ENCODE measurements at places on chromosomes 11 and 22.

- no peak for DNase-seq
Observed at GRCh38 chr11:3074912-3075589, 17.8 kb upstream of the CARS1 start.

DNA sequence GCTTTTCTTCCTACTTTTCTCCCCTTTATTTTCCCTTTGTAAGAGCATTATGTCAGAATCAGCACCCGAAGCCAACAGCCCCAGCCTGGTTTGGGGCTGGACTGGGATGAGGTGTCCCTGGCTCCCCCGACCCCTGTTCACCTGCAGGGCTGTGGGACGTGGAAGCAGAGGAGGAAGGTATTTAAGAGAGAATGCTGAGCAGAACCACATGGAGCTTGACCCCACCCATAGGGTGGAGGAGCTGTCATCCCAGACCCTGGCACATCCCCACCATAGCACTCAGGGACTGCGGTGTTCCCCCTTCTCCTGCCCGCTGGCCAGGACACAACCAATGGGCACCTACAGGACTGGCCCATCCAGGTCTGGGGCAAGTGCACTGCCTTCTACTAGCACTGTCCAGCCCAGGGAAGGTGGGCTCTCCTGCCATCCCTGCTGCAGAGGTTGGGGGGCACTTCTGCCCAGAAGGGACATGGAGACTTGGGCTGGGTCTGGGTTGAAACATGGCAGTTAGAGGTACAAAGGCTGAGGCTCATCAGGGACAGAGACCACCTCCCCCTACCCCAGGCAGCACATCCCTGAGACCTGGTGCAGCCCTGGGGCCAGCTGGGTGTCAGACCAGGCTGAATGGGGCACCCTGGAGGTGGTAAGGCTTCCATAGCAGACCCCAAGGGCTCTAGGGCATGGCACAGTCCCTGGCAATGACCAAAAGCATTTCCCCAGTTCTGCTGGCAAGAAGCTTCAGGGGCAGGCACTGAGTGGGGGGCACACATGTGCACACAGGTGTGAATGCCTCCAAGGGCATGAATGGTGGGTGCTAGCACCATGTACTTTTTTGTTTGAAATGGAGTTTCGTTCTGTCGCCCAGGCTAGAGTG, 19.7 kb downstream of the TANGO2 start:
- DNase-seq, result no peak

- DNase-seq, result no peak
Observed at GRCh38 chr11:94445641-94446040, 44.4 kb upstream of the GPR83 start.

DNA sequence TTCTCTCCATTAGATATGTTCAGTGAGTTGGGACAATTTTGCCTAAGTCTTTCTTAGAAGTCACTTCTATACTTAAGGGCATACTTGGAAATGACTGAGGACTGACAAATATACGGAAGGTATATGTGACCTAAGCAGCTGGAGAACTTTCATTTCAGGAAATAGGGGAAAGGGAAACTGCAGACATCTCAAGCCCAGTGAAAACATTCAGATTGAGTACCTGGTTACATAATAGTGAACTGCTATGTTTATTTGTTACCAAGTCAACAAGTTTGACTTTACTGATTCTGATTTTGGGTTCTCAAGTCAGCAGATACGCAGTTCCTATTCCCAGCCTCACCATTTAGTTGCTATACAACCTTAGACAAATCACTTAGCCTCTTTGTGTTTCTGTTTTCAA, 1173.9 kb downstream of the LRRC4C start:
- DNase-seq, result no peak

DNA sequence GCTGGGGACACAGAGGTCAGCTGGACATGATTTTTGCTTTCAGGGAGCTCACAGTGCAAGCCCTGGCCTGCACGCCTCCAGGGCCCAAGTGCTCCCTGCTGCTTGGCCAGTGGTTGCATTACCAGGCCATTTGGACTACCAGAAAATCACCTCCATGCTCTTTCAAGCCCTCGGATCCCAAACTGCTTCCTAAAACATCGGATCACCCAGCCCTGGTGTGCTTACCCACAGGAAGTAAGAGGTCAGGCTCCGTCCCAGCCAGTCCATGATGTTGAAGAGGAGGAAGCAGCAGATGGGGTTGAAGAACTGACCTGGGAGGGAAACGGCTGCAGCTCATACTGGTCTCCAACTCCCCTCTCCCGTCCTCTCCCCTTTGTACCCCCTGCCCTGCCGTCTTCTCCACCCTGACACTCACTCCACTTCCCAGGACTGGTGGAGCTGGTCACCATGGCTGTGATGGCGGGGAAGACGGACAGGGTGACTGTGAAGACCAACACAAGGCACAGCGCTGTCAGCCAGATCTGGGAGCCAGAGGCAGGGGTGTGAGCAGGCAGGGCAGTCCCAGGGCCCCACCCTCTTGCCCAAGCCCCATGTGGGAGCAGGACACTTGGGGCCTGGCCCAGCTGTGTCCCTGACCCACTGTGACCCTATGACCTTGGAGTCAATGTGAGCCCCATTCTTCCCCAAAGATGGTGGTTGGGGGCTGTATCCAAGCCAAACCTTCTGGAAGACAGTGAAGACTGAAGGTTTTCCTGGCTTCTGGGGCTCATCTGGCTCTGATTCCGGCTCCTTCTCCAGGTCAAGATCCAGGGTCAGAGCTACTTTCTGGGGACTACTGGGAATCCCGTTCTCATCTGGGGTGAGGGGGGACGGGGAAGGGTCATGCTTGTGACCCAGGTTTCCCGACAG, 5.6 kb downstream of the SLC29A2 start:
- DNase-seq, result no peak

DNA sequence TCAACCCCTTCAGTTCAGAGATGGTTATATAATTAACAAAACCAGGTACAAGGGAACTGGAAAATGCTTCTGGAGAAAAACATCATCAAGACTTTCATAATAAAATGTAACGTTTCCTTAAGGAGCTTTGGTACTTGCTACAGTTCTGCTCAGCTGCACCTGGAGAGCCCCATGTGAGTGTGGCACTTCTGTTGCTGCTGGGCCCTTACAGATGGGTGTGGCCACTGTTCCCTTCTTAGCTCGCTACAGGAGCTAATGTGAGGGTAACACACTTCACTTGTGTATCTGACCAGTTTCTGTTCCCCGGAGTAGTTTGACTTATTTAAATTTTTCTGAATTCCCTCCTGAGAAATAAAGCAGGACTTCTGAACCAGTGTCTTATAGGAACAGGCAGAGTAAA, 4.0 kb downstream of the POU2AF3 start:
- DNase-seq, result no peak

DNA sequence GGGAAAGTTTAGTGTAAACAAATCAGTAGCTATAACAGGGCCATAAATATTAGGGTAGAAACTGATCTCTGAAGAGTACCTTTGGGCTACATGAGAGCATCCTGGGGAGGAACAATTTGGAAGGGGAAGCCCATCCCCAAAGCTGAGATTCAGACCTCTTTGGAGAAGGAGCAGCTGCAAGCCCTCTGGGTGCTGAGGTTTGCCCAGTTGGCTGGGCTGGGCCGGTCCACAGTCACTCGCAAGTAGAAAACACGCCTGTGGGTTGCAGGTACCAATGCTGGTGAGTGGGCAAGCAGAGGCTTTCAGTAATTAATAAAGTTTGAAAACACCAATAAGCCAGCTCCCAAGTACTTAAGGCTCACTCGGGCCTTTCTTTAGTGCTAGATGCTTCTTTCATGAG, 124.5 kb downstream of the ARHGAP8 start:
- no peak for DNase-seq

- DNase-seq, result no peak
Observed at GRCh38 chr11:4416306-4416705, 22.8 kb upstream of the TRIM21 start.

DNA sequence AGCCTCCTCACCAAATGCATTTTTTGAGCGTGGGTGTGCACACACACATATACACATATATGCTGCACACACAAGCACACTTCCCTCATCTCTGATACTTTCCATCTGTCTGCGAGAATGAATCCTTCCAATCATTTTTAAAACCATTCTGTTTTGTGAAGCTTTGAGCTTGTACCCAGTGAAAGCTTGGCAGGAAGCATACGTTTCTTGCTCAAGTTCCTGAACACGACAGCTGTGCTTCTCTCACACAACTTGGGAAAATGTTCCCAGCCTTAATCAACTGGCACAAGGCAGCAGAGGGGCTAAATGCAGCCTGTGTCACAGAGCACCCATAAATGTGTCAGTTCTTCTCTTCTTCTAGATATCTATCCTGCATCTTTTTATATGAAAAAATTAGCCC, 524.0 kb upstream of the KIRREL3 start:
- no peak for DNase-seq

DNA sequence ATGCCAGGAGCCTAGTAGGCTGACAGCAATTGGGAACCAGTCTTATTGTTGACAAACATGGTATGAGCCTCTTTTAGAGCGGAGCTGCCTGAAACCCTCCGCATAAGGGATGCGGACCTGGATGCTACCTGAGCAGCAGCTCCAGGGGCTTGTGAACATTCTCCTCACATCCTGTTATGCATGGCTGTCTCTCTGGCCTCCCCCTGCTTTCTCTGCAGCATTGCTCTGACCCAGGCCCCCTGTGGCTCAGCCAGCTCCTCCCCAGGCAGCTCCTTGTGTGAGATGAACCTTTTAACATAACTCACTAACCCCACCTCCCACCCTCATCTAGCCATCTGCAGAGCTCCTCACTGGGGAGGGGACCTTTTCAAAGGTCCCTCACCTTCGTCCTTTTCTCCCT, 6.0 kb downstream of the BMAL1 start:
- no peak for DNase-seq

DNA sequence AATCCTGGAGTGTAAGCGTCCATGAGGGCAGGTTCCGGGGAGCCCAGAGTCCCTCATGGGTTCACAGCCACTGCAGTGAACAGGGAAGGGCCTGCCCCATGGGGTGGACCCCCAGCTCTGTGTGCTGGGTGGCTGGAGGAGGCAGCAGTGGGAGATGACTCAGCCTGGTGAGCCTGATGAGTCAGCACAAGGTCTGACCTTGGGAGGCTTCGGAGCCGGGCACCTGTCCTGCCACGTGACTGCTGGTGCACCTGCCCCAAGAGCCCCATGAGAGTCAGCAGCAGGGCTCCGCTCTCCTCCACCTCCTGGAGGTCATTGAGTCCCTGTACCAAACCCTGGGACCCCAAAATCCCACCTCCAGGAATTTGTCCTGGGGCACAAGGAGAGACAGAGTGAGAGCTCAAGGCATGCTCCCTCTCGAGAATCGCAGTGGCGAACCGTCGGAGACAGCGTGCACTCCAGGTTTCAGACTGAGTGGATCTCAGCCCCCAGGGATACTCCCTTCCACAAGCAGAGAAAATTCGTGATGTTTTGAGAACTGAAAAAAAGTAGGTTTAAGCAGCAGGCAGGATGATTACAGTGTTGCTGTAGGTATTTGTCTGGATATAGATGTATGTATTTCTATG, 1221.7 kb downstream of the BRD1 start:
- DNase-seq, result no peak

GRCh38 chr11:115660030-115660805, 156.0 kb upstream of the CADM1 start:
- DNase-seq, result no peak

DNA sequence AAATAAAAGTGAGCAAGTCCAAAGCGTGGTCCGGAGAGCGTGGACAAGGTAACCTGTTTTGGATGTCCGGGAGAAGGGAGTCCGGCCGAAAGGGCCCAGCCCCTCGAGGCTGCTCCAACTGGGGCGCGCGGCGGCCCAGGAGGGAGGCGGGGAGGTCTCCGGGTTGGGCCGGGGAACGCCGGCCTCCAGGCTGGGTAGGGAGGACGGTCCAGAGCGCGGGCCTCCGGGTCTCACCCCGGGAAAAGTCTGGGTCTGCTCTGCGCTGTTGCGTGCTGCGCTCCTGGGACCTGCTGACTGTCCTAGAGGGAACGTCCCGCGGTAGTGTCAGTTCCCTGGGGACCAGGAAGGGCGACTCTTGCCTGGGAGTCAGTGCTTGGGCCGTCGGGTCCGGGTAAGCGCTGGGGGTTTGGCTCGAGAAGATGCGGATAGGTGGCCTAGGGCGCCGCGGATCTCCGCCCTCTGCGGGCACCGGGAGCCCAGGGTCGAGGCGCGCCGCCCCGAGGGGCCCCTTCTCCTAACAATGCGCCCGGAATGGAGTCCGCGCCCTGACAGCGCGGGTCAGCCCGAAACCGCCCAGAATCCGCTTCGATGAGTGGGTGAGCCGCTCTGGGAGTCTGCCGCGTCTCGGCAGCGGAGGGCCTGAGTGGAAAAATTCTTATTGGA, 988 bp upstream of the FLI1 start:
- peak; percentile 75 for DNase-seq

DNA sequence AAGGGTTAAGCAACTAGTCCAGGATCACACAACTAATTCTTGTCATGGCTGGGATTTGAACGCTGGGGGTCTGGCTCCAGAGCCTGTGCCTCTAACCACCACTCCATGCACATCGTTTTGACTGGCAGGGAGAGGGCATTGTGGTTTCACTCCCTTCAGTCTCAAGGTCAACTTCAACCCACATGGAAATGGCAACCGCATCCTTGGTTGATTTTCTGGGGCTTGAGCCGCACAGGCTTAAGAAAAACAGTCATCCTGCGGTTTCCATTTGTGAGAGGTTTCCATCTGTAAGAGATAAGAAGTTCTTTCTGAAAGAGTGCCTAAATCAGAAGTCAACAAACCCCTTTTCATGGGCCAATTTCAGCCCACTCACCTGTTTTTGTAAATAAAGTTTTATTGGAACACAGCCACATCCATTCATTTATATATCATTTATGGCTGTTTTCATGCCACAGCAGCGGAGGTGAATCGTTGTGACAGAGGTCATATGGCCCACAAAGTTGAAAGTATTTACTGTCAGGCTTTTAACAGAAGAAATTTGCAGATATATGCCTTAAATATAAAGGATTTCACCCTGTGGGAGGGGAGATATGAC, 65.7 kb downstream of the SGSM1 start:
- DNase-seq, result no peak

- no peak for DNase-seq
Observed at GRCh38 chr11:61325649-61326414, 7.1 kb downstream of the DDB1 start.

DNA sequence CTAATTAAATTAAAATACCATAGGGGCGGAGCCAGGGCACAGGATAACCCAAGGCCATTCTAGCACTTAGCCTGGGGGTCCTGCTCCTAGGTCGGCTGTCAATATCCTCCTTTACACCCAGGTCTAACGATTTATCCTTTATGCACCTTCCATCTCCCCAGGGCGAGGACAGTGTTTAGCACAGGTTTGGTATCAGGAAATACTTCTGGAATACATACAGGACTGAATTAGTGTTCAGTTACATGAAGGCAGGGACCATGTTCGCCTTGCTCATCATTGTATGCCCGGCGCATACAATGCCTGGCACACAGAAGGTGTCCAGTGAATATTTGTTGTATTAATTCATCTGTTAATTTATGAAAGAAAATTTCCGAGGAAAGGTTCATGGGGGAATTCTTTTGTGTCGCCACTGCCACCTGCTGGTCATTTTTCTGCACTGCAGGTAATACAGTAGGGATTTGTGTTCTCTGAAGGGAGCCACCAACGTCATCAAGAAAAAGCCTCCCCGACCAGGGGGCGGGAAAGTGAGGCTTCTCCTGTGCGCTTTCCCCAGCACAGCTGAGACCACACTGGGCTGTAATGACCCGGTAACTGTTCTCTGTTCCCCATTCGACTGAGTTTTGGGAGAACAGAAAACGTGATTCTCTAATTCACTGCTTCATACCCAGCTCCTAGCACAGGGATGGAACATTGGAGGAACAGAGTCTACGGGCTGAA, 68.7 kb upstream of the ASPHD2 start:
- DNase-seq, result peak; percentile 76

GRCh38 chr11:11967669-11968510, 40.5 kb downstream of the DKK3 start:
- DNase-seq, result no peak
